Fibroblast of the aortic adventitia (primary cell): ENCODE measurements at places on chromosomes 5 and 9. TPM values are rescaled to one million over a fixed set of nuclear protein-coding genes. Genes with fewer than 3 reads are reported as not detected.

KIAA0825 gene
- 4.3 and 12.2 TPM in 2 replicates for total RNA-seq

IER5L gene
- total RNA-seq: 28.0 and 42.0 TPM in 2 replicates

CAVIN4 gene
- 1.4 TPM in 2 replicates for total RNA-seq

PAEP gene
- total RNA-seq: not detected in 2 replicates

SHOC1 gene
- total RNA-seq: 0.09 TPM in 1 of 2 replicates, not detected in the other

ARHGEF37 gene
- 2.6 and 2.7 TPM in 2 replicates for total RNA-seq

LCN9 gene
- not detected in 2 replicates for total RNA-seq

SLC34A1 gene
- not detected in 2 replicates for total RNA-seq

- DNase-seq: no peak
Observed at GRCh38 chr9:6897898-6898302, 140.1 kb downstream of the KDM4C start.

- DNase-seq: peak; percentile 17
Observed at GRCh38 chr9:6307551-6308096, 20.6 kb upstream of the TPD52L3 start.

DNA sequence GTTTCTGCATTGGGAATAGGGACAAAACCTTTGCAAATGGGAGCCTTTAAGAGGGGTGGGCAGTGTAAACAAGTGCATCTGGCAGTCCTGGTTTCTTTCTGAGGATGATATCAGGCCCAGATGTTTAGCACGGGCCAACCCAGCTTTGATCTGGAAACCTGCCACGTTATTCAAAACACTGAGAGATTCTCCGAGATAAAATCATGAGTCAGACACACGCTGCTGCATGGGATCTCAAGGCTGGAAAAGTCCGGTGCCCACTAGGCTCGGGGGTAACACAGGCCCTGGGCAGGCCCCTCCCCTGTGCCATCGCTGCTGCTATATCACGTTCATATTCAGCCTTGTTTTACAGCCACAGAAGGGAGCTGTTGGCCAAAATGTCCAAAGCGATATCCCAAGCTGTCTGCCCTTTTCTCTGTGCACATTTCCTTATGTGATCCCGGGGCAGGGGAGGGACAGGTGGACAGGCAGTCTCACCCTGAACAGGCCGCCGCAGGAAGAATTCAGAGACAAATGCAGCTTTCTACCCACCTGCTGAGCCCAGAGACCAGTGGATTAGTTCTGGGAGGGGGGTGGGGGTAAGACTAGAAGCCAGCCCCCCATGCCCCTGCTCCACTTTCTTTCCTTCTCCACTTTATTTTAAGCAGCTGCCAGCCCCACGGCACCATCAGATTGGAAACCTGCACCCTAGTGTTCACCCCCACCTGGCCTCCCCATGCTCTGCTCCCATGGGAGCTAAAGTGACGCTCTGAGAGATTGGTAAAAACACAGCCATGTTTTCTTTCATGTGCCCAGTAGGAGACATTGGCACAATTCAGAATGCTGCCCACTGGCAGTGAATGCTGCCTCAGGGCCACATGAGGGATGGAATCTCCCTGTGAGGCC, 63.1 kb downstream of the TMOD1 start:
- DNase-seq: peak; percentile 83

DNA sequence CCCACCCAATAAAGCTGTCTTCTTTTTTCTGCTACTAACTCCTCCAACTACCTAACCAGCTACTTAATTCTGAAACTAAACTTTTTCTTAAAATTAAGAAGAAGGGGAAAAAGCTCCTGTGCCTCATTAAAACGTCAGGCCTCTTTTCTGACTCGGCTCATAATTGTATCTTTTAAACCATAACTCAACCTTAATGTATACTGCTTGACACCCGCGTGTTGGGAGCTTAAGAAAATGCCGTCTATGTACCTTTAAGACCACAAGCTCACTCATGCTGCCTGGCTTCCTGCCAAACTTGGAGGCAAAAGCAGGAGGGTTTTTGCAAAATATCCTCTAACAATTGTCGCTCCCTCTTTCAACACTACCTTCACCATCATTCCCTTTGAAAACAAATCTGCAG, 5.0 kb downstream of the EBF1 start:
- peak; percentile 97 for DNase-seq

- DNase-seq: peak; percentile 36
Observed at GRCh38 chr5:96149546-96149945, 187.9 kb upstream of the ELL2 start.

DNA sequence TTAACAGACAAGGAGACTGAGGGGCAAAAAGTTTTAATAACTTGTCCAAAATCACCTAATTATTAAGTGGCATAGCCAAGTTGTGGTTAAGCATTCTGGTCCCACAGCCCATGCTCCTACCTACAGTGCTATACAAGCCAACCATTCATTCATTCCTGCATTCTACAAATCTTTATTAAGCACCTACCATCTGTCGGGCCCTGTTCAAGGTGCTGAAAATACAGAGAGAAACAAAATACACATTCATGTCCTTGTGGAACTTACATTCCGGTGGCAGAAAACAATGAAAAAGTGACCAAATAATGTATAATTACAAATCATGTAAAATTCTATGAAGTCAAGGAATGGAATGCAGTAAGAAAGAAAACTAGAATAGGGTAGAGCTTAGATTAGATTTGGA, 27.8 kb upstream of the CDH6 start:
- DNase-seq: no peak

GRCh38 chr5:96333391-96333790, 99.7 kb downstream of the PCSK1 start:
- no peak for DNase-seq

DNA sequence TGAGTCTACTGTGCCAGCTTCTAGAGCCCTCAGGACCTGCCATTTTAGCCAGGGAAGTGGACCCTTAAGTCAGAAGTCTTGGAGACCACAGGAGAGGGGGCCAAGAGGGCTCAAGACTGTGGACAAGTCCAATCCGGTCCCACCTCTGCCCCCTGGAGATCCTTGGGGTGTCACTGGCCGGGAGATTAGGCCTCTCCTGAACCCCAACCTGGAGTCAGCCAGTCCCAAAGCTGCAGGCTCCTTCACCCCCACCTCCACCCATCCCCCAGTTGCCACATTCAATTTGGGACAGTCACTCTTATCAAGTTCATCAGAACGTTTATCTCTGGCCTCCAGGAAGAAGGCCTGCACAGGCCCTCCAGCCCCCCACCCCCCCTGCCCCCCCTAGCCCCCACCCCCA, 290 bp downstream of the SLC23A1 start:
- DNase-seq: no peak

DNA sequence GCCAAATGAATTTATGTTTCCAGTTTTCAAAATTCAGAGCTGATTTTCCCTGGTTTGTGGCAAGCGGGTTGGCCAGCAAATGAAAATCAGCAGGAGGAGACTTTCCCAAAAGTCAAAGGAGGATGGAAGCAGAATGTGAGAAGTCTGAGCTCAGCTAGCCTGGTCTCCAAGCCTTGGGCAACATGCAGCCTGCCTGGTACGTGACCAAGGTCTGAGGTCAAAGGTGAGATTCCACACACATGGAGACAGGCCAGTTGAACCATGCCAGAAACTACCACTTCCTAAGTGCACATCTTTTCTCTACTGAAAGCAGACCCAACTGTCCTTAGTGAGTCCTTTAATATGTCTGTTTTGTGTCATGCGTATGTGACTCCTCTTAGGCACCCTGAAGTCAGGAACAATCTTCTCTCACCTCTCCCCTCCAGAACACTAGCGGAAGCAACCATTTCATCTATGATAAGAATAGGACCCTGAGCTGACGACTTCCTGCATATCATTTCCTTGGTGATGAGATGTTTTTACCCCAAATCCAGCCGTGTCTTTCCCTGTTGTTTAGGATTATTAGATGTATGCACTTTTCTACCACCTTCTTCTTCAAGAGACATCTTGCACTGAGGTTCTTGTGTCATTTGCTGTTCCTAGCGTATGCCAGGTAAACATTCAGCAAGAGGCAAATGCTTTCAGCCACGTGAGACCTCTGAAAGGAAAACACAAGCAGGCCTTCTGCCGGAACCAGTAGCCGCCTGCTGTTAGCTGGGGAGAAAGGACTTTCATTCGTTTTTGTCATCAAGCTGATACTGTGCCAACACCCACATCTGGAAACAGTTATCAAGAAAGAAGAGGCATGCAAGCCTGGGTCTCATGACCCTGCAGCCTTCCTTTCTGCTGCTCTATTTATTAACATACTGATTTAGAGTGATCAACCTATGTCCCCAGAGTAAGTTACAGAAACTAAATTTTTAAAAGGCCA, 9.7 kb upstream of the TGFBI start:
- peak; percentile 98 for DNase-seq

DNA sequence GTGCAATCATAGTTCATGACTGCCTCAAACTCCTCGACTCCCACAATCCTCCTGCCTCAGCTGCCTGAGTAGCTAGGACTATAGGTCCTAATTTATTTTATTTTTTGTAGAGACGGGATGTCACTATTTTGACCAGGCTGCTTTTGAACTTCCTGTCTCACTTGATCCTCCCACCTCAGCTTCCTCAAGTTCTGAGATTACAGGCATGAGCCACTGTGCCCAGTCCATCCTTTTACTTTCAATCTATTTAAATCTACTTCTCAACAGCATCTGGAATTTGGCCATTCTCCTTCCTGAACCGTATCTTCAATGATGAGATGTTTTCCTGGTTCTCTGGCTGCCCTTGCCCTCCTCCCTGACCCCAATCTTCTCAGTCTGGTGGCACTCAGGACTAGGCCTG, 12.2 kb upstream of the GRIN1 start:
- no peak for DNase-seq

- no peak for DNase-seq
Observed at GRCh38 chr5:176542596-176543427, 5.6 kb upstream of the RNF44 start.

GRCh38 chr9:85130764-85131163, 461.2 kb downstream of the NTRK2 start:
- DNase-seq: no peak

- DNase-seq: no peak
Observed at GRCh38 chr9:4069457-4070153, 230.3 kb downstream of the GLIS3 start.
